ENCODE measurements at places on chromosomes 5 and 9.

DNA sequence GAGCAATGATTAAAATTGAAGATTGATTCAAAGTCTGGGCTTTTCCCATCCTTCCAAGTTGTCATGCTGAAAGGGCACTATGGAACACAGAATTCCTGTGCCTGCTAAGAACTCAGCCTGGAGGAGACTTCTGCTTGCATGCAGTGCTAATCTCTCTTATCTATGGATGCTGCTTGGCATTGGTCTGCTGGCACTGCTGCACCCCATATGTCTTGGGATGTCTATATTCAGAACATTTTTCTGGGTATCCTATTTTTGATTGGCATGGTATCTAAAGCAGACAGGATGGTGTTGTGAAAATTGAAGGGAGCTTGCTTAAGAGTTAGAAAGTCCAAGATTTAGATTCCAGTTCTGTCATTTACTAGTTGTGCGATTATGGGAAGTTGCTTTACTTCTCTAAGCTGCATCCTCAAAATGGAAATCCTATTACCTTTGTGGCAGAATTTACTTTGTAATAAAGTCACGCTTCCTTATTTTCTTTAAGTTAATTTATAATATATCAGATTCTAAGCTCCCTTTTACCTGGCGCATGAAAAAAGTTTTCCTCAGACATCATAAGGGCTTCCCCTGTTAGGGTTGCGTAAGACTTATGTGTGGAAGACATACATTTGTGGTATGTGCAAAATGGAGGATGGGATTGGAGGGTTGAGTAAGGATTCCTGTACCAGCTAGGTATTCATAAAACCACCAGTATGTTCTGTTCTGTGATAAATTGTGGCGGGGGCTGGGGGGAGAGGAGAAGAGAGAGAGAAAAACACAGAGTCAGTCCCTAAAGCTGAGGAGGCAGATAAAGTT is 254.0 kb downstream of the DMAC1 start:
- DNase-seq, result no peak

DNA sequence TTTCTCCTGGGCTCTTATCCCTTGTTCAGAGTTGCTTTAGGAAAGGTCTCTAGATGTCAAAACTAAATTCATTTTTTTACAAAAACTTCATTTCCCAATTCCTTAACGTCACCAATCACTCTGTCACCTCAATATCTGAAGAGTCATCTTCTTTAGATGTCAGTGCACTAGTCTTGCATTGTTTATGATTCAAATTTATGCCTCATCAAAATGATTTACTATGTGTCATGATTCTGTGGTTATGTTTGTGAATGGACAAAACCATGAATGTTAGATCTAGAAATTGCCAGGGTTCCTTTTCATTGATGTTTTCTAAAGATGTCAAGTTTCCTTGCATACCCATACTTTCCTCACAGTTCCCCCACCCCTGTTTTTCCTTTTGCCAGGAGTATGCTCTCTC is 21.5 kb downstream of the CWC27 start:
- no peak for DNase-seq

GRCh38 chr5:151717416-151717815 is 30.7 kb upstream of the SPARC start:
- DNase-seq, result no peak

GRCh38 chr5:108660291-108660690 is 87.4 kb upstream of the FER start:
- no peak for DNase-seq

DNA sequence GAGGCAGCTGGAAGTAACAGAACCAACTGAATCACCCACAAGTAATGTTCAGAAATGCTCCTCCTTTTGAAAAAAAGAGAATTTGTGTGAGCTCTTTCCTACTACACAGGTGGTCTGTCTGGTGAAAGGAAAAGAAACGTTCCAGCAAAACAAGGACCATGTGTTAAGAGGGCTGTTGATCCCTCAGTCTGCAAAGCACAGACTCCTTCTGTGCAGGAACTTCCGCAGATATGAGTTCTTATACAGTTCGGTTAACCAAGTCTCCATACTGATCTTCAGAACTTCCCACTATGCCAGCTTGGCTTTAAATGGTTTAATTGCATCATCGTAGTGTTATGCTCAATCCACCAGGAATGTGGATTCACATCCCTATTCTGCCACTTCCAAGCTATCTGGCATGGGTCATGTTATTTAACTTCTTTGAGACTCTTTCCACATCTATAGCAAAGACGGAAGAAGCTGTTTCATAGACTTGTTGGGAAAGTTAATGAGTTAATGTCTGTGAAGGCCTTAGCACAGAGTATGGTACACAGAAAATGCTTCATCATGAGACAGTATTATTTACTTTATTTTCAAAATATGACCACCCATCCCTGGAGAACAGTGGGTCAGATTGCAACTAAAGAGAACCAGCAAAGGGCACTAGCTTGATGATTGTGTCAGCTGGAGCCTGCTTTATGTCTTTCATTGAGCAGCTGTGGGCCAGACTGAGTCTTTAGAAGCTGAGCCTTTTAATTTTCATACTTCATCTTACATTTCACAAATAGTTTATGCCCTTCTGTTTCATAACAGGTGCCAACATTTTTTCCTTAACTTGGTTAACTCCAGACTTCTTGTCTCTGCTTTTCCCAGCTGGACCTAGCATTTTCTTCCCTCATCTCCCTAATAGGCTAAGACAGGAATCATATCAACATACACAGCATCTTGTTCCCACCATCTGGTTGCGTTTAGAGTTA is 89.9 kb downstream of the MAMDC2 start:
- DNase-seq, result no peak

Measured in stimulated activated CD4-positive, alpha-beta T cell treated with anti-CD3 and anti-CD28 coated beads, Interleukin-2, amount 100 ng/mL, for 24 hours (primary cell).